ENCODE measurements at places on chromosomes 6 and 20.

DNA sequence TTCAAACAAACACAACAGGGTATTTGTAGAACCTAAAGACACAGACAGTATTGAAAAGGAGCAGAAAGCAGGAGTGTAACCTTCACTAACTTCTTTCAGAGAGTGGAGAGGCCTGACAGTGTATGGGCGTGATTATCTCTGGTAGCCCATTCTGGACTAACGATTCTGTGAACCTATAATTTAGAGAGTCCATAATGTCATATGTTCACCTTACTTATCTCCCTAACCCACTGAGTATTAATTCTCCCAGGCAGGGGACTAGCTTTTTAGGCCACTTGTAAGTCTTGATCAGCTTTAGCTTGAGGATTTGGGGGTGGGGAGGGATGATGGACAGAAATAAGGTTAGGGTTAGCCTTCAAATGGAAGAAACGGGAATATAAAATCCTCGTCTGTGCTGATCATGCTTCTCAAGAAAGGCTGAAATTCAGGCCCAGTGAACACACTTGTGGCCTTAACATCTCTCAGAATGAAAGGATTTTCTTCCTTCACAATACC is 2.8 kb upstream of the PARD6B start:
- no peak for DNase-seq

DNA sequence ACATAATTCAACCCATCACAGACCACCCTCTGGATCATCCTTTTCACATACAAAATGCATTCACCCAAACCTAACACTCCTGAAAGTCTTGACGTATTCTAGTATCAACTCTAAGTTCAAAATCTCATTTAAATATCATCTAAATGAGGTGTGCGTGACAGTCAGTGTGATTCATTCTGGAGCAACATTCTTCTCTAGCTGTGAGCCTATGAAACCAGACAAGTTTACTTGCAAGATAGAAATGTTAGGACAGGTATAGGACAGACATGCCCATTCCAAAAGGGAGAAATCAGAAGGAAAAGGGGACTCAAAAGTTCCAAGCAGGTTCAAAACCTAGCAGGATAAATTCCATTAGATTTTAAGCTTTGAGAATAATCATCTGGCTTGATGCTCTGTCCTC is 329.7 kb downstream of the CD83 start:
- DNase-seq: no peak

DNA sequence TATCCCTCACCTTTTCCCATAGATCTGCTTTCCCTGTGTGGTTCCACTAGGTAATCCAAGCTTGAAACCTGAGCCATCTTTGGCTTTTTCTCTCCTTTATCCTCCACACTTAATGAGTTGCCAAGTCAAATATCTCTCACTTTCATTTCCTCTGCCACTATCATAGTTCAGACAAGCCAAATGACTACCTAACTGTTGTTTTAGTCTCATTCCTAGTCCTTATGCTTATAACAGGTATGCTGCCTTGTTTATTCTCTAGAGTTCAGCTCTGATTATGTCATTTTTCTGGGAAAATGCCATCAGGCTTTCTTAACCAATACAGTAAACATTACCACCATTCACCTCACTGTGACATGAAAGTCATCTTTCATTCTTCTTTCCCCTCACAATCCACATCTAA is 6.5 kb downstream of the EFHC1 start:
- no peak for DNase-seq

DNA sequence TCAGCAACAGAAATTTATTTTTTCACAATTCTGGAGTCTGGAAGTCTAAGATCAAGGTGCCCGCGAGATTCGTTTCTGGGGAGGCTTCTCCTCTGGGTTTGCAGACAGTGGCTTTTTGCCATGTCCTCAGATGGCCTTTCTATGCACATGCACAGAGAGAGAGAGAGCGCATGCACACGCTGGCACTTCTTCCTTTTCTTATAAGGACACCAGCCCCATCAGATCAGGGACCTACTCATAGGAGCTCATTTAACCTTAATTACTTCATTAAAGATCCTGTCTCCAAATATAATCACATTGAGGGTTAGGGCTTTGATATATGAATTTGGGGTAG is 260.7 kb upstream of the PLCB4 start:
- DNase-seq: no peak

GRCh38 chr6:106159531-106159940 is 73.4 kb downstream of the PRDM1 start:
- DNase-seq: peak; percentile 96

DNA sequence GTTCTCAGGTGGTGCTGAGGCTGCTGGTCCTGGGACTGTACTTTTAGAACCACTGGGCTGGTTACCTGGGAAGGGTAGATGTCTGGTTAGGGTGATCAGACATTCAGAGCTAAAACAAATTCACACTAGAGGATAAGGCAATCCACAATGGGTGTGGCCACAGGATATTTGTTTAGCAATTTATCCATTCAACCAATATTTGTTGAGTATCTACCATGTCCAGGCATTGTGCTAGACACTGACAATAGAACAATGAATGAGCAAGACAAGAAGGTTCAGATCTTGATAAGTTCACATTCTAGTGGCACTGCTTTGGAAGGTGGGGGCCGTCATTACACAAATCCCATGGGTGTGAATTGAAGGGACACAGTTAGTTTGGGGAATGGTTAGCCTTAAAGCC is 131.7 kb downstream of the BCAS1 start:
- no peak for DNase-seq

DNA sequence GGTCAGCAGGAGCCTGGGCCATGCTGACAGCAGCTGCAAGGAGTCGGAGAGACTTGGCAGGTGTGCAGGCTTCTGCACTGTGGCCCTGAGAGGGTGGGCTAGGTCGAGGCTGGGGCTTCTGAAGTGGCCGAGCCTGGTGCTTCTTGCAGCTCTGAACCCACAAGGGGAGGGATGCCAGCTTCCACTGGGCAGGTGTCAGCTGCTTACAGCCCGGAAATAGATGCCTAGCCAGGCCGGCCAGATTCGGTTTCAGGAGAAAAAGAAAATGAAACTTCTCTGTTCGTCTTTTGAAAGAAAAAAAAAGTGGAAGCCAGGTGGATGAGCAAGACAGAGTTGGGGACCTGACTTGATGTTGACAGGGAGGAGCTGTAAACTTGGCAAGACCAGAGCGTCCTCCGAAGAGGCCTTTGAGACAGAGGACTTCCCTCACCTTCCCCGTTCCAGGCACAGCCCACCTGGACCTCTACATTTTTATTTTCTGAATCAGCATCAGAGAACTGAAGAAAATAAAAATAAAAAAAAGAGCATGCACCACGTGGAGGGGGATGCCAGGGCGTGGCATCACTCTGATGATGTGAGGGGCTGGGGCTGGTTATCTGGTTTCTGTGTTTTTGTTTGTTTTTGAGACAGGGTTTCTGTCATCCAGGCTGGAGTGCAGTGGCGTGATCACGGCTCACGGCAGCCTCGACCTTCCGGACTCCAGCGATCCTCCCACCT is at the start of gene ZBP1:
Gene ZBP1 (minus strand): TSS at position 153 of the 717 bp plus-strand sequence. CDS start 131 bp downstream, at position 22.
- no peak for DNase-seq

- DNase-seq: no peak
Measured at GRCh38 chr6:41371992-41372831, 36.8 kb downstream of the NCR2 start.

GRCh38 chr6:160259143-160259425 is 463 bp upstream of the SLC22A2 start:
- no peak for DNase-seq

DNA sequence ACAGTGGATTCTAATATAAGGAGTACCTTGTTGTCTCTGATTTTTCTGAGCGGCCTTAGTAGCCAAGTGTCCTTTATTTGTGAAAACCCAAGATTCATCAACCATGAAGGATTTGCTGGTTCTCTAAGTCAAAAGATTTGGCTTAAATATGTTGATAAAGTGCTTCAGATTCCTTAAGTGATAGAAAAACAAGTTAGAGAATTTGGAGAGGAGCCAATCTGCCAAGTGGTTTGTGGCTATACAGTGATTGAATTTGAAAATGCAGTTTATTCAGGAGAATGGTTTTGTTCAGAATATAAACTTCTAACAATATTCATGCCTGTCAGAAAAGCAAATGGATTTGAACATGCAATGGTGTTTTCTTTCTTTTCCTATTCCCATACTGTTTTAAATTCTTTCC is 54.8 kb downstream of the CAP2 start:
- no peak for DNase-seq

GRCh38 chr6:43298565-43299337 is 691 bp downstream of the SLC22A7 start:
- DNase-seq: no peak
